ENCODE measurements at places on chromosomes 5 and 9.

DNA sequence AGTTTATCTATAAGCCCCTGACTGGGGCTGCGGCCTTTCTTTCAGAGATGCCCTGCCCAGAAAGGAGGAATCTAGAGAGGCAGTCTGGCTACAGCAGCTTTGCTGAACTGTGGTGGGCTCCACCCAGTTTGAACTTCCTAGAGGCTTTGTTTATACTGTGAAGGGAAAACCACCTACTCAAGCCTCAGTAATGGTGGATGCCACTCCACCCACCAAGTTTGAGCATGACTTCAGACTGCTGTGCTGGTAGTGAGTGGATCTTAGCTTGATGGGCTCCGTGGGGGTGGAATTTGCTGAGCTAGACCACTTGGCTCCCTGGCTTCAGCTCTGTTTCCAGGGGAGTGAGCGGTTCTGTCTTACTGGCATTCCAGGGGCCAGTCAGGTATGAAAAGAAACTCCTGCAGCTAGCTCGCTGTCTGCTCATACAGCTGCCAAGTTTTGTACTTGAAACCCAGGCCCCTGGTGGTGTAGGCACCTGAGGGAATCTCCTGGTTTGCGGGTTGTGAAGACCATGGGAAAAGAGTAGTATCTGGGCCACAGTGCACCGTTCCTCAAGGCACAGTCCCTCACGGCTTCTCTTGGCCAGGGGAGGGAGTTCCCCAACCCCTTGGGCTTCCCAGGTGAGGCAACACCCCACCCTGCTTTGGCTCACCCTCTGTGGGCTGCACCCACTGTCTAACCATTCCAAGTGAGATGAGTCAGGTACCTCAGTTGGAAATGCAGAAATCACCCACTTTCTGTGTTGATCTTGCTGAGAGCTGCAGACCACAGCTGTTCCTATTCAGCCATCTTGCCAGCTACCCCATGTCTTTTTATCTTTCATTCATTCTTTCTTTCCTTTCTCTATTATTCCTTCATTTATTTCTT, 211.8 kb upstream of the C9orf72 start:
- DNase-seq, result no peak

- no peak for DNase-seq
Measured at GRCh38 chr5:1723957-1724821, 75.4 kb downstream of the MRPL36 start.

- DNase-seq, result no peak
Measured at GRCh38 chr5:97044052-97044451, 98.4 kb downstream of the LIX1 start.

- no peak for DNase-seq
Measured at GRCh38 chr5:139287890-139288635, 5.5 kb upstream of the MATR3 start.

- no peak for DNase-seq
Measured at GRCh38 chr5:78983601-78984438, 1.3 kb downstream of the ARSB start.

GRCh38 chr9:78292026-78292425, 4.9 kb upstream of the PSAT1 start:
- no peak for DNase-seq

DNA sequence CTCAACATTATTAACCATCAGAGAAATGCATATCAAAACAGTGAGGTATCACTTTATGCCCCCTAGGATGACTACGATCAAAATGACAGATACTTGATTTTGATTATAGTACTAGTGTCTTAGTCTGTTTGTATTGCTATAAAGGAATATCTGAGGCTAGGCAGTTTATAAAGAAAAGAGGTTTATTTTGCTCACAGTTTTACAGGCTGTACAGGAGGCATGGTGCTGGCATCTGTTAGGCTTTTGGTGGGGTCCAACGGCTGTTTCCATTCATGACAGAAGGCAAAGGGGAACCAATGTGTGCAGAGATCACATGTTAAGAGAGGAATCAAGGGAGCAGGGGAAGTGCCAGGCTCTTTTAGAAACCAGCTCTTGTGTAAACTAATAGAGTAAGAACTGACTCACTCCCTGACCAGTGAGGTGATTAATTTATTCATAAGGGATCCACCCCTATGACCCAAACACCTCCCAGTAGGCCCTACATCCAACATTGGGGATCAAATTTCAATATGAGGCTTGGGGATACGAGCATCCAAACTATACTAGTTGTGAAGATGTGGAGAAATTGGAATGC, 16.0 kb upstream of the AFF4 start:
- no peak for DNase-seq

DNA sequence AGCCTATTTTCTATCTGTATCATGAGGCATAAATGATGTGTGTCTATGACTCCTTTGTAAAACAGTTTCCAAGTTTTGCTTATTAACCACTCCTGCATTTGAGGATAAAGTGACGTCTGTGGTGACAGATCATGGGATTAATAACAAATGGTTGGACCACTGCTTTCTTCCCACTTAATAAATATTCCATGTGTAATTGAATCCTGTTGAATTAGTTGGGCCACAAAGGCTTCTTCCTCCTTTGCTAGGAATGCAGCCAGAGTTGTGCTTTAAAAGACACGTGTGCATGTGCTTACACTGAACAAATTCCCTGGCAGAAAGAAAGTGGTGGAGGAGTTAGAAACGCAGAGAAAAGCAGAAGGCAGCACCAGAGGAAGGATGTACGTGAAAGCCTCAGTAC, 150.2 kb downstream of the ACTBL2 start:
- no peak for DNase-seq

- peak; percentile 62 for DNase-seq
Measured at GRCh38 chr5:95781101-95781583, 41.4 kb downstream of the GLRX start.

DNA sequence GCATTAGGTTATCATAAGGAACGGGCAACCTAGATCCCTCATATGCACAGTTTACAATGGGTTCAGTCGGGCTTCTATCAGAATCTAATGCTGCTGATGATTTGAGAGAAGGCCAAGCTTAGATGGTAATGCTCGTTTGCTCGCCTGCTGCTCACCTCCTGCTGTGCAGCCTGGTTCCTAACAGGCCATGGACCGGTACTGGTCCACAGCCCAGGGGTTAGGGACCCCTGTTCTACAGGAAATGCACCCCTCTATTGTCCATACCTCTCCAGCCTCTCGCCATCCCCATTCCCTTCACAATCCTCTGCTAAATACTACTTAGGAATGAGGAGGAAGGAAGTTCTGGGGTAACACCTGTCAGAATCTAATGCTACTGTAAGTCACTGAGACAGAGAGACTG, 75.1 kb downstream of the OXCT1 start:
- DNase-seq, result no peak

GRCh38 chr9:34628656-34629490, at the start of gene ARID3C:
TSS of gene ARID3C (minus strand) at chr9:34629066. CDS start at chr9:34628014, 1,052 bp downstream.
- DNase-seq, result no peak

DNA sequence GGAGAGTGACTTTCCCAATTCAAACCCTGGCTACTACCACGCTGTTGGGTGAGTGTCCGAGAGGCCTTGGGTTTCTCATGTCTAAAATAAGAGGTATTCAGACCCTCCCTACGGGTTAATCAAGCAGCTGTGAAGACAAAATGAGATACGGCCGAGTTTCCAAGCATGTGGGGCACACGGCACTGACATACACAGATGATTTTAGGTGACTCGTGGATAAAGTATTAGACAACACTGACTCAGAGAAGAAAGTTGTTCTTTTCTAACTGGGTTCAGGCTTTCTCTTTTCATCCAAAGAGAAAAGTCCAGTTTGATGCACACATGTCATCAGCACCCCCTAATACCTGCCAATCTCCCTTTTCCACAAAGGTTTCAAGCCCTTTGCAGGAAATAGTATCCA, 15.6 kb downstream of the FOXI1 start:
- no peak for DNase-seq

DNA sequence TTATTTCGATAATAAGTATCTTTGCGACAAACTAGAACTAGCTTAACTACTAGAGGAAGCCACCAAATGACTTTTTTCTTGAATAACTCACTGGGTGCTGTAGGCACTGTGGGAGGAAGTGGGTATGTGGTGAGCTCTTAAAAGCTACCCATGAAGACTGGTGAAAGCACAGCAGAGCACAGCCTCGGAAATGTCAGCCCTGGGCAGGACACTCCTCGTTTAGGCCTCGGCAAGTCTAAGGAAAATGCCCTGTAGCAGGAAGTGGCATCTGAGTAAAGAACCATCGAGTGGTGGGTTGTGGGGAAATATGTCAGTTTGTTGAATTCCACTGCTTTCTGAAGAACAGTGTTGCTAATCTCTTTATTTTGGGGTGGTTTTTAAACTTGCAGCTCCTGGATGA, 44.0 kb upstream of the NCS1 start:
- no peak for DNase-seq

- DNase-seq, result no peak
Measured at GRCh38 chr9:29285818-29286217, 1712.5 kb upstream of the C9orf72 start.

- DNase-seq, result no peak
Measured at GRCh38 chr5:125477586-125477975, 731.1 kb upstream of the ZNF608 start.

DNA sequence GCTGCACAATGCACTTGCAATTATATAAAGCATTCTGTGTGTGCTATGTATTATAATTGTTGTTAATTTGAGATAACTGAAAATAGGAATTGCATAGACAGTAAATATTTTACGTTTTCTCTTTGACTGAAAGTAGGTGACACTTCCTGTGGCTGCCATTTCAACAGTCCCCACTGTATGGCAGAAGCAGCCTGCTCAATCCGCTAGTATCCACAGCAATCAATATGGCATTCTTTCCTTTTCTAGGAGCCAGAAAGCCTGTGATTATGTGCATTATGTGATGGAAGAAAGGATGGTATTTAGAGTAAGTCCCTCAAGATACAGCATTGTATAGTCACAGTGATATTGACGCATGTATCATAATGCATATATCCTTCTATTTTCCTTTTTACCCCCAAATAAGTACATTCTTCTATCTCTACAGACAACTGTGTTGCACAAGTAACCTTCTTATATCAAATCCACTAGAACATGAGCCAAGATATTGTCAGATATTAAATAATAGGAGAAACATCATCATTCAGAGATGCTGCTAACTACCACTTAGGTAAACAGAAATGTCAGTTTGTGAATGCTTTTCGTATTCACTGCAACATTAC, 59.7 kb downstream of the CARTPT start:
- no peak for DNase-seq

DNA sequence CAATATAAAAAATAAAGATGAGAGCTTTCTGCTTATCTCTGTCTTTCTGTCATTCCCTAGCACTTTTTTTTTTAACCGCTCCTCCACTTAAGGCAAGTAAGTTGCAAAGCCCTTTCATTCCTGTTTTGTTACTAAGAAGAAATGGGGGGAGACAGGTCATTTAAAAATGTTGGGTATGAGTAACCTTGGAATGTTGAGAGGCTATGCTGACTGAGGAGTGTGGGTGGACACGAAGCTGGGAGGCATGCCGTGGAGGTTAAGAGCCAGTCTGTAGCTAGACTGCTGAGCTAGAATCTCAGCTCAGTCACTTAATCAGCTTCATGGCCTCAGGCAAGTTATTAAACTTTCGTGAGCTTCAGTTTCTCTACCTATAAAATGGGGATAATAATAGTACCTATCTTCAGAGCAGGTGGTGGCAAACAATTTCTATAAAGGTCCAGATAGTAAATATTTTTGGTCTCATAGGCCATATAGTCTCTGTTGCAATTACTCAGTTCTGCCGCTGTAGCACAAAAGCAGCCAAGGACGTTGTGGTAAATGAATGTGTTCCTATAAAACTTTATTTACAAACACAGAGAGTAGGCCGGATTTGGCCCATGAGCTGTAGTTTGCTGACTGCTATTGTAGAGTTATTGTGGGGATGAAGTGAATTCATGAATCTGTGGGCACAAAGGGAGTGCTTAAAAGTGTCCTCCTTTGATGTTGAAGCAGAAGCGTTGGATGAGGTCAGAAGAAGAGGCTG, 220.0 kb downstream of the GABBR2 start:
- DNase-seq, result peak; percentile 57

DNA sequence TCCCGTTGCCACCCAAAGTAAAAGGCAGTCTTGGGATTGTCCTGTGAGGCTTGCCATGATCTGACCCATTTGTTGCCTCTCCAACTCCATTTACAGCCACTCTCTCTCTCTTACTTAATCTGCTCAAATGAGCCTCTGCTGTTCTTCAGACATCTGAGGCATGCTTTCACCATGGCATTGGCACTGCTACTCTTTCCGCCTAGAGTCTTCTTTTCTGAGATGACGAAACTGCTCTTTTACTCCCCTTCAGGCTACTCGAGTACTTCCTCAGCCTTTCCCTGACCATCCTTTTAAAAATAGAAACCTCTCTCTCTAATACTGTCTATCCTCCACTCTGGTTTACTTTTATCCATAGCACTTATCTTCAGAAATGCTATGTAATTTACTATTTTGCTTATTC, 9.0 kb downstream of the FOCAD start:
- DNase-seq, result no peak

DNA sequence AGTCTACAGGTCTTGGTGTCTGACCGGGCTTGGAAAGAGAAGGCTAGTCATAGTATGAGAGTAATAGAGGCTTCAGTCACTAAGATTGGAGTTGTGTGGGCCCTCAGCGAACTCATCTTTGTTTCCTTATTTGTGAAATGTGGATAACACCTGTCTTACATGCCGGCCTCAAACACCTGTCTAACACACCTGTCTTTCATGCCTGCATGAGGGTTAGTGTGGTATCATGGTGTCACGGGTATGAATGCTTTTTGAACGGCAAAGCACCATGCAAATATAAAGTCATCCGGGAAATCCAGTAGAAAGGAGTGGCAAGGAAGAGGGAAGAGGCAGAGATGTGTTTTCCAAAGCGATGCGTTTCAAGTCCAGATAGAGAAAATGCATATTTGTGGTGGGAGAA, 25.5 kb downstream of the GRAMD2B start:
- no peak for DNase-seq

- no peak for DNase-seq
Measured at GRCh38 chr9:98006127-98006796, 23.1 kb downstream of the ANP32B start.

- no peak for DNase-seq
Measured at GRCh38 chr9:16312962-16313546, 557.4 kb downstream of the BNC2 start.

DNA sequence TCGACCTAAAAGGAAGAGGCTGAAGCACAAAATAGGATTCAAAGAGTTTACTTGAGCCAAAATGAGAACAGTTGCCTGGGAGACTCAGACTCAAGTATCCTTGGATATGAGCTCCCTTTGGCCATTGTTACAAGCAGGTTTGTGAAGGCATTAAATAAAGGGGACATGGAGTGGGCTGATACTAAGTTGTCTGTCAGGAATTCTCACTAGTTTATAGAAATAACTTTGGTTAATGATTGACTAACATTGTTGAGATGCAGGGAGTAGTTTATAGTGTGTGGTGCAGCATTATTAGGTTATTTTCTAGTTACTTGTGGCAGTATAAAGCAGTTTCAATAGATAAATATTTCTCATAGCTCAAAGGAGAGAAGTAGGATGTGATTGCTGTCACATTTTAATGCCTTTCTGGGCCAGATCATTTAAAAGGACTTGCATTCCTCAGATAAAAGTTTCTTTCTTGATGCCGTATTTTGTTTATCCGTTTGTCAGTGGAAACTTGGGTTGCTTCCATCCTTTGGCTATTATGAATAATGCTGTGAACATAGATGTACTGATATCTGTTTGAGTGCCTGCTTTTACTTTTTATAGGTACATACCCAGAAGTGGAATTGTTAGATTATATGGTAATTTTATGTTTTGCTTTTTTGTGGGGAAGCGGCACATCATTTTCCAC, 9.1 kb downstream of the AP3S1 start:
- no peak for DNase-seq
